Esophagus squamous epithelium (tissue), 5 donors: ENCODE measurements at places on chromosomes 16 and 17.

GRCh38 chr16:89315271-89315670 is 97.8 kb downstream of the ZNF778 start:
- DNase-seq: no peak

- no peak for DNase-seq
Measured at GRCh38 chr16:1651094-1651973, 26.7 kb upstream of the JPT2 start.

- DNase-seq: no peak
Measured at GRCh38 chr17:57864273-57864672, 14.4 kb upstream of the MRPS23 start.

GRCh38 chr16:55552621-55553020 is 13.9 kb upstream of the CAPNS2 start:
- no peak for DNase-seq

- no peak for DNase-seq
Measured at GRCh38 chr16:70295634-70296033, 3.4 kb upstream of the DDX19B start.

- DNase-seq: no peak
Measured at GRCh38 chr16:57848181-57848580, 45.9 kb upstream of the KIFC3 start.

DNA sequence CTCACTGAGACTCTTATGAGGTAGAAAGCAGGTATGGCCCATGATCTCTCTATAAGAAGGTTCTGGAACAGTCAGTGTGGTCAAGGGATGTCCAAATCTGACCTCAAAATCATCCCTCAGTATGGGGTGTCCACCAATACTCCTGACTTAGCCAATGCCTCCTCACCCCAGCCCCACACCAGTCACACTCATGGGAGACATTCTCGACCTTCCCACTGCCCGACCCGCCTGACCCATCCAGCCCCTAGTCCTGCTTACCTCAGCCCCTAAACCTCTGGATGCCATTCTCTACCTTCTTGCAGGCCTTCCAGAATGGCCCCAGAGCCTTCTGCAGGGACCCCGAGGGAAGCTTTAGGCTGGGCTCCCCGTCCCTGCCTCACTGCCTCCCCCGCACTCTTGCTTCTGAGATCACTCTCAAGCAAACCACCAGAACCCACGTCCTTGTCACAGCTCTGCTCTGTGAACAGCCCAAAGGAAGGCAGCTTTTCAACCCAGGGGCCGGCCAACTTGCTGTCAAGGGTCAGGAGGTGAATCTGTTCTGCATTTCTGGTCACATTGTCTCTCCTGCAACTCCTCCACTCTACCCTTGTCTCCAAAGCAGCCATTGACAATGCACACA is 44.9 kb upstream of the RBFOX3 start:
- no peak for DNase-seq

- DNase-seq: no peak
Measured at GRCh38 chr16:51592001-51592501, 441.0 kb upstream of the SALL1 start.

DNA sequence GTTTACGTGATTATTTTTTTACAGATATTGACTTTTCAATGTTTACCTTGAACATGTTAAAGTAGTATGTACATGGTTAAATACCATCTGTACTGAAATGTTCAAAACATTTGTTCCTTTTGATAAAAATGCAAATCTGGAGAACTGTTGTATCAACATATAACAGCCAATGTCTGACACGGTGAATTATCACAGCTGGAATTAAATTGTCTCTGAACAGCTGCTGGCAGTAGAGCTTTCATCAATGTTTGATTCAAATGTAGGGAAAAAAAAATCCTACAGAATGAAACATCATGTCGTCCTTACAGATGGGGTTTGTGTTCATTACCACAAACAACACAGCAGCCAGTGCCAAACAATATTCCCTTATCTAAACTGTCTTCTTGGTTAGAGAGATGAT is 79.9 kb downstream of the TOX3 start:
- no peak for DNase-seq

GRCh38 chr17:78450696-78451345 is 72.4 kb downstream of the PGS1 start:
- DNase-seq: no peak

- no peak for DNase-seq
Measured at GRCh38 chr17:4739122-4740024, at the start of the genes CXCL16 and ZMYND15. Gene CXCL16, minus strand, starts transcription at chr17:4739928. Its CDS starts 589 bp downstream, at chr17:4739339. Gene ZMYND15, plus strand, starts transcription at chr17:4739833. Its CDS starts 716 bp downstream, at chr17:4740549.

GRCh38 chr16:53664724-53665345 is 38.8 kb downstream of the RPGRIP1L start:
- DNase-seq: no peak
